ENCODE measurements at places on chromosomes 5 and 9. TPM values are rescaled to one million over a fixed set of nuclear protein-coding genes. Genes with fewer than 3 reads are reported as not detected.

Gene PCDHAC2
- not detected for polyA plus RNA-seq

Gene C1QTNF3
- not detected for polyA plus RNA-seq

Gene PCDHB10
- polyA plus RNA-seq = not detected

Gene TAF11L14
- polyA plus RNA-seq = not detected

GRCh38 chr5:173625673-173626504 is 9.4 kb upstream of the BOD1 start:
- no peaks in the 10 kb centered on the region for H3K36me3 ChIP-seq
- H3K4me1 ChIP-seq = peaks cover 2% of the 10 kb centered on the region
- no peak for DNase-seq
- H3K27ac ChIP-seq = no peak overlapping the region

- no peak for DNase-seq
- no peaks in the 10 kb centered on the region for H3K27me3 ChIP-seq
- no peaks in the 10 kb centered on the region for H3K36me3 ChIP-seq
Measured at GRCh38 chr9:71602652-71603051, 165.7 kb downstream of the CEMIP2 start.

- H3K4me3 ChIP-seq = no peak overlapping the region
- no peak overlapping the region for H3K27ac ChIP-seq
- no peak for DNase-seq
- H3K36me3 ChIP-seq = peaks cover 89% of the 10 kb centered on the region
- H3K4me1 ChIP-seq = no peaks in the 10 kb centered on the region
- no peaks in the 10 kb centered on the region for H3K27me3 ChIP-seq
Measured at GRCh38 chr5:76663573-76663972, 40.4 kb upstream of the F2RL2 start.

- no peak for DNase-seq
- H3K4me3 ChIP-seq = no peak overlapping the region
- no peak overlapping the region for H3K27ac ChIP-seq
- H3K4me1 ChIP-seq = no peaks in the 10 kb centered on the region
- peaks cover 87% of the 10 kb centered on the region for H3K36me3 ChIP-seq
Measured at GRCh38 chr5:138382347-138382746, 29.9 kb downstream of the KDM3B start.

DNA sequence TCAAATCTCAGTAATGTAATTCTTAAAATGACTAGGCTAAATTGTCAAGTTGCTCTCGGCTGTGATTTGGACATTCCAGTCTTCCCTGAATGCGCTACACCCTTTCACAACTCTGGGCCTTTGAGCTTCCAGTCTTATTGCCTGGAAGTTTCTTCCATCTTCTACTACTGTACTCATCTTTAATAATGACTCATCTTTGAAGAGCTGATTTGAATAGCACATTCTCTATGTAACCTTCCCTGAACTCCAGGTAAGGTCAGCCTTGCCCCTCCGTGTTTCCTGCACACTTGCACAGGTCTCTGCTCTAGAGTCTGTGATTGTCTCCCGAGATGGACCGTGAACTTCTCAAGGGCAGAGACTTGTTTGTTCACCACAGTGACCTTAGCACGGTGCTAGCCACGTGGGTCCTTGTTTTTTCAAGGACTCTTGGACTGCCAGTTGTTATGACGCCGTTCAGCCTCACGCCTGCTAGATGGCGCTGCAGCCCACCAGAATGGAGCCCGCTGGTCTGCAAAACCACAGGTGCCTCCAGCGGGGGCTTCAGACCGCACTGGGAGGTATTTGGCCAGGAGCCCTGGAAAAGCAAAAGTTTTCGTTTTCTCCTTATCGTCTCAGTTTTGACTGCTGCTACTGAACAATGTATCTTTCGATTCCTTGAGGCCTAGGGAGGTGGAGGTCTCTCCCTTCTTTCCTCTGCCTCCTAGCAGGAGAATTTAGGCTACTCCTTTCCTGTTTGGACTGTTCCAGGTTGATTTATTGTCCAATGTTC is 44.4 kb downstream of the SEC61B start:
- H3K27me3 ChIP-seq = no peaks in the 10 kb centered on the region
- no peak overlapping the region for H3K27ac ChIP-seq
- no peaks in the 10 kb centered on the region for H3K36me3 ChIP-seq
- H3K4me3 ChIP-seq = no peak overlapping the region
- peaks cover 6% of the 10 kb centered on the region for H3K4me1 ChIP-seq

DNA sequence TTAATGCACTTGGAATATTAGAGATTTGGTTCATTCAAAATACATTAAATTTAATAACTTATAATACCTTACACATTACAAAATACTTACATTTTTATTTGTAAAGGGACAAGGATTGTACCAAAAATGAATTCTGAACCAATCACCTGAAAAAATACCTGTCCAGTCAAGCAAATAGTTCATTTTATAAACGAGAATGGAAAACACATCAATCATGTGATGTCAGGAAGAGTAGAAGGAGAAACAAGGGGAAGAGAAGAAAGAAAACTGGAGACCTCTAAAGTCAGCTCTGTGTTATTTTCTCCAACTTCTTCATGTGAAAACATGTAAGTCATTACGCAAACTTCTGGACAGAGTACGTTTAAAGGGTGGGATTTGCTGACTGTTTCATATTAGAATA is 989.0 kb upstream of the NUDT12 start:
- no peak overlapping the region for H3K27ac ChIP-seq
- no peak for DNase-seq
- no peaks in the 10 kb centered on the region for H3K36me3 ChIP-seq
- H3K4me3 ChIP-seq = no peak overlapping the region
- H3K4me1 ChIP-seq = no peaks in the 10 kb centered on the region
- H3K27me3 ChIP-seq = no peaks in the 10 kb centered on the region
